Stimulated activated CD8-positive, alpha-beta memory T cell treated with anti-CD3 and anti-CD28 coated beads, Interleukin-4, amount 100 ng/mL, for 1 hour (primary cell): ENCODE measurements at places on chromosomes 7 and 10.

- no peak for DNase-seq
Measured at GRCh38 chr10:117339578-117339977, 35.7 kb downstream of the PDZD8 start.

DNA sequence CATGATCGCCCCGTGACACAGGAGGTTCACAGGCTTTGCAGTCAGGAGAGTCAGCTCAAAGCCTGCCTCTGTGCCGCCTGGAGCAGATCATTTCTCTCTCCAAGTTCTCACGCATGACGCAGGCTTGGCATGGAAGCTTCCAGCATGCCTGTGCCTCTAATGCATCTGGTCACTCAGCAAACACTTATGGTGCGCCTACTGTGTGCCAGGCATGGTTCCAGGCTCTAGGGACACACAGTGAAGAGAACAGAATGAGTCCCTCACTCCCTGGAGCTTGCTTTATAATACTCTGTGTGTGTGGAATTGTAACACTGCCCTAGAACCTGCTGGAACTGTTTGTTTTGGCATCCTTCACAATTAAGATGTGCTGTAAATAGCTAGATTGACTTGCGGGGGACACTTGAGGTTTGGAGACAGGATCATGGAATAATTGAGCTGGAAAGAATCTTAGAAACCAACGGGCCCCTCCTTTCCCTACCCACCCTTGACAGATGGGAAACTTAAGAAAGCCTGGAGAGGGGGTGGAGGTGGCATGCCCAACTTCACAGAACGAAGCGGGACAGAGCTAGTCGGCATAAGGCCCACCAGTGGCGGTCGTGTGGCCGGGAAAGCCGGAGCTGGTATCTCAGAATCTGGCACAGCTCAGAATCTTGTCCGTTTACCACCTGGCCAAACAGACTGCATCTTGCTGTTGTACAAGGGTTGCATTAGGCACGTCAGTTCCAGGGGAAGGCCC, 4.6 kb upstream of the MYH16 start:
- no peak for DNase-seq

- DNase-seq, result no peak
Measured at GRCh38 chr7:155886391-155887173, 74.3 kb upstream of the SHH start.

DNA sequence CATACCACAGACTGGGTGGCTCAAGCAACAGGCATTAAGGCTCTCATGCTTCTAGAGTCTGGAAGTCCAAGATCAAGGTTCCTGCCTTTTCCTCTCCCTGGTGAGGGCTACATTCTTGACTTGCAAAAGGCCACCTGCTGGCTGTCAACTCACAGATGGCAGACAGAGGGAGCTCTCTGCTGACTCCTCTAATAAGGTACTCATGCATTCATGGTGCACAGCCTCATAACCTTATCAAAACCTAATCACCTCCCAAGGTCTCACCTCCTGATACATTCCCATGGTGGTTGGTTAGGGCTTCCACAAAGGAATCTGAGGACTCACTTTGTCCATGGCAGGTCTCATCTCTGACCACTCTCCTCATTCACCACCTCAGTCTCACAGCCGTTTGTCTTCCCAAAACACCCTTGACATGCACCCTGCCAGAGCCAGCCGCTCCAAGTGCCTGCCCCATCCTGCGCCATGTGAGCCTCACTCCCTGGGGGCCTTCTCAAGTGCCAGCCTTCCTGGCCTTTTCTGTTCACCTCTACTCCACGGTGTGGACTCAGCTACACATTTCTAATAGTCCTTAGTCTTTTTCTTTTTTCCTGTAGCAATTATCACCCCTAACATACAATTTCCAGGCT, 400.3 kb upstream of the ADARB2 start:
- DNase-seq, result no peak

DNA sequence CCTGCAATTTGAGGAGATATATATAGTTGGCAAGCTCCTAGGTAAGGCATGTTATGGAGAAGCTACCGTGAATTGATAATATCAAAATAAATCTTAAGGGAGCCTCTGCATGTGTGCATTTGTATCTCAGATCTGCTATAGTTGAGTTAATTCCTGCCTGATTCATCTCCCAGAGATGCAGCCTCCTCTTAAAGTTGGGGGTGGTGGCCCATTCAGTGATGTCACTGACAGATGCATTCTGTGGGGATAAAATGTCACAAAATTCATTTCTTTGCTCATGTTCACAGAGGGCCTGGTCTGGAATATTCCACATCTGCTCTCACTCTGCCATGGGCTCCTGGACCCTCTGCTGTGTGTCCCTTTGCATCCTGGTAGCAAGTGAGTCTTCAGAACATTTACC, 185.8 kb upstream of the PRSS1 start:
- no peak for DNase-seq

GRCh38 chr7:132532281-132532680, 44.0 kb downstream of the PLXNA4 start:
- DNase-seq, result no peak
